Stimulated activated CD8-positive, alpha-beta memory T cell treated with anti-CD3 and anti-CD28 coated beads, Interleukin-15, amount 100 ng/mL, for 24 hours (primary cell): ENCODE measurements at places on chromosomes 11 and 22.

- DNase-seq, result no peak
Measured at GRCh38 chr11:104968355-104968855, at the start of gene CASP4. Gene CASP4, minus strand, starts transcription at chr11:104968574. Its CDS starts 49 bp downstream, at chr11:104968525.

DNA sequence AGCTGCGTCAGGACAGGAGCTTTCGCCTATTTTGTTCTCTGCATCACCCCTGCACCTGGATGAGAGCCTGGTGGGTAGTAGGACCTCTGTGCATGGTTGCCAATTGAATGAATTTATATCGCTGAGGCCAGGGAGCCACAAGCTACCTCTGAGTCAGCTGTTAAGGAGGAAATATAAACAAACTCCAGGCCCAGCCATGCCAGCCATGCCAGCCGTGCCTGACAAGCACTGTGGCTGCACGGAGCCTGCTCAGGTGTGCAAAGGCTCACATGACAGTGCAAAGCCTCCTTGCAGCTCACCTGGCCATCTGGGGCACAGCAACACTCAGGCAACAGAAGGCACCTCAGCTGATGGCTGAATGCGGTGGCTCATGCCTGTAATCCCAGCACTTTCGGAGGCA is 33.7 kb upstream of the LINC01488 start:
- no peak for DNase-seq

DNA sequence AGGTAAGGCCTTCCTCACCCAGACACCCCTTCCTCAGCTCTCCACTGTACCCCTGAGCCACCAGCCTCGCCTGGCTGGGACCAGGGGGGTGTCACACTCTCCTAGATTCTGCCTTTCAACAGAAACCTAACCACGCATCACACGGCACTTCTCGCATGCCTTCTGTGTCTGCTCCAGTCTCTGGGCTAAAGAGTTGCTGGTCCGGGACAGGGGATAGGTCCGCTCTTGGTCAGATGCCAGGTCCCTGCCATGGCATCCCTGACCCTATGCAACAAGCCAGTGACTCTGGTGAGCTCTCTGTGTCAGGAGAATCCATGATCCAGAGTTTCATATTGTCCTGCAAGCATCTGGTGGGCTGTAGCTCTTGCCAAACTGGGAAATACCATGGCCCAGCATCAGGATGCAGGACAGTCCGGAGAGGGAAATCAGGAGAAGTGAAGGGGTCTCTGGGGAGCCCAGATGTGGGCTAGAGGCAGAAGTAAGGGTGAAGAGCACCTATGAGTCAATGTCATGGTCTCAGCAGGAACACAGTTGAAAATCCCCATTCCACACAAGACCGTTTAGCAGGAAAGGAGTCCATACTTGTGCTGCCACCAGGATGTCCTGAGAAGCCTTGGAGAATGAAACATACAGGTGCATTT is 14.1 kb downstream of the IGLL5 start:
- no peak for DNase-seq

- no peak for DNase-seq
Measured at GRCh38 chr11:133946541-133947318, 10.0 kb downstream of the IGSF9B start.

- no peak for DNase-seq
Measured at GRCh38 chr11:2379466-2380174, 2.5 kb downstream of the CD81 start.

GRCh38 chr11:88814076-88814475 is 251.7 kb downstream of the GRM5 start:
- DNase-seq, result no peak

DNA sequence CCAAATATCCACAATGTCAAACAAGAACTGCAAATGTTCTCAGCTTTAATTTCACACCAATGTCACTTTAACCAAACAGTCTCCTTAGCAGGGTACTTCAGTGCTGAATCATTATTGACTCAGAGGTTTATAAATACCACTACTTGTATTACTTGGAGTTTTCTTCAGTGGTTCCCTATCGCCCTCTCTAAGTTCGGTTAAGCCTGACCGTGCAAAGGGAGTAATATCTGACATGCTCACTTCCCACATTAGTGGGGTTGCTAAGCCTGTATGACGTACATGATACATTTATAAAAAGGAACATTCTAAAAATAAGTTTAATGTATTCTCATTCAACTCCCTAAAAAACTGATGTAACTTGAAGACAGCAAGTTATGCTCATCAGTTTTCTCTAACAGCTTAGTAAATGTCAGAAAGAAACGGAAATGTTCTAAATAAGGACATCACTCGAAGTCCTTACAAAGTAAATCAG is 93.1 kb upstream of the ZC3H12C start:
- no peak for DNase-seq

DNA sequence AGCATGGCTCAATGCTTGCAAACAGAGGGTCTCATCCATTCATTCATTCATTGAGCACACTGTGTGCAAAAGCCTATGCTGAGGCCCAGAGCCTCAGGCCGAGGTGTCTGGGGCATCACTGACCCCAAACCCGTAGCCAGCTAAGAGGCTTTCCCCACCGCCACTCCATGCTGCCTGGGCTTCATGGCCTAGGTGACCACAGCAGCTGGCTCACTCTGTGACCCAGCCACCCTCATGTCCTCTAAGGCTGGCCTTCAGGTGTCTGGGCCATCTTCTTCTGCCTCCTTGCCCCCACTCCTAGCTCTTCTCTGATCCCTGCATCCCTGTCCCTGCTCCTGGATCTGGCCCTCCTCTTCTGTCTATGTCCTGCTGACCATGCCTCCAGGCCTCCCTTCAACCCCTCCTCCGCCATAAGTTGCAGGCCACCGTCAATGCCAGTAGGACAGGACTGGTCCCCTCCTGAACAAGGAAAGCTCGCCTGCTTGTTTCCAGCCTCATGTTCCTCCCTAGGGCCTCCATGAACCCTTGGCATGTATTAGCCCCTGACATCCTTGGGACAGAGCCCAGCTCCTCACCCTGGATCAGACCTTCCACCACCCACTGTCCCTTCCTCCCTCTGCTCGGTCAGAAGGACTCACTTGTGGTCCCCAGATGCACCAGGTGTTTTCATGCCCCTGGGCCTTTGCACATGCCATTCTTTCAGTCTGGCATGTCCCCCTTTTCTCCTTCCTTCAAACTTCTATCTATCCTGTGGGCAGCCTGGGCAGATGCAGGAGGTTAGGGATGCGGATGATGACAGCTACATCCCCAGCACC is 92.8 kb downstream of the MYEOV start:
- DNase-seq, result no peak

DNA sequence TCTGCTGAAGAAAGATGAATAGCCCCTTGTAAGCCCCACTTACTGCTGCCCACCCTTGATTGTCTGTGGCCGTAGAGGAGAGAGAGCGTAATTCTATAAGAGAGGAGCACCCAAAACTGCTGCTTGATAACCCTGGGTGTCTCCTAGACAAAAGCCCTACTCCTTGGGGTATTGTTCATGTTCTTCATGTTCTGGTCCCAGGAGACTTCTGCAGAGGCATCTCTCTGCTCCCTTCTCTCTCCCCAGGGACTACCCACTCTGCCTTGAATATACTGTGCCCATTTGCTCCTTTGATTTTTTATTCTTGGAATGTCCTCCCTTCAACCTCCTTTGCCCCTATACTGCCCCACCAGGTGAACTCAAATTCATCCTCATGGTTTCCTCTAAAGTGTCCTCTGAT is 417.8 kb upstream of the CADM1 start:
- DNase-seq, result no peak

DNA sequence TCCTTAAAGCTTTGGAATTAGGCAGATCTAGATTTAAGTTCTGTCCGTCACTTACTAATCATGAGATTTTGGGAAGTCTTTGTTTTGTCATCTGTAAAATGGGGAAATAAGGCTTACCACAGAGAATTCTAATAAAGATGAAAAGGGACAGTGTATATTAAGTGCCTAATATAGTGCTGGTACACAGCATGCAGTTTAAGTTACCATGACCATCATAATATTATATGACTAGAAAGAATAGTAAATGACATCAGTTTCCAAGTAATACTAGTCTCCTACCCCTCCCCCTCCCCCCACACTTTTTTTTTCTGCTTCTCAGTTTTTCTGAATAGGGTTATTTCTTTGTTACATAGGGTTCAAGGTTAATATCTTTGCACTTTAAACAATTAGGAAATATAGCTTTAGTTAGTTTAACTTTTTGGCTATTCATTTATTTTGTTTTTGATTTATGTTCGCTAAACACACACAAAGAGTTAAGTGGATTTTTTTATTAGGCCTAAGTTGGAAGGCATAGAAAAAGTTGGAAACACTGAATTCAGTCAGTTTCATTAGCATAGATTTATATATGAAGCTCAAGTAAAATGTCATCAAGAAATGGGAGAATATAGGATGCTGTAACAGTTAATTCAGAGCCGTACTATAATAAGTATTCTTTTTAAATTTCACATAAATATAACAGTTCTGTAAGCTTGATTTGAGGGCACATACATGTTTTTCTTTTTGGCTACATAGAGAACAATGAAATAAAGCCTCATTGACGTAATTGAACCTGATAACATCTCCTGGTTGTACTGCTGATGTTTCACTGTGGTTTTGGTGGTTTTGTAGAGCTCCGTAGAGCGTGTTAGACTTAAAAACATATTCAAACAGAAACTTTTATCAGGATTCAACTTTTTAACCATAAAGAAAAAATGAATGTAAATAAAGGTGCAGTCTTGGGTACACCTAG is 121.2 kb downstream of the PDE3B start:
- no peak for DNase-seq

DNA sequence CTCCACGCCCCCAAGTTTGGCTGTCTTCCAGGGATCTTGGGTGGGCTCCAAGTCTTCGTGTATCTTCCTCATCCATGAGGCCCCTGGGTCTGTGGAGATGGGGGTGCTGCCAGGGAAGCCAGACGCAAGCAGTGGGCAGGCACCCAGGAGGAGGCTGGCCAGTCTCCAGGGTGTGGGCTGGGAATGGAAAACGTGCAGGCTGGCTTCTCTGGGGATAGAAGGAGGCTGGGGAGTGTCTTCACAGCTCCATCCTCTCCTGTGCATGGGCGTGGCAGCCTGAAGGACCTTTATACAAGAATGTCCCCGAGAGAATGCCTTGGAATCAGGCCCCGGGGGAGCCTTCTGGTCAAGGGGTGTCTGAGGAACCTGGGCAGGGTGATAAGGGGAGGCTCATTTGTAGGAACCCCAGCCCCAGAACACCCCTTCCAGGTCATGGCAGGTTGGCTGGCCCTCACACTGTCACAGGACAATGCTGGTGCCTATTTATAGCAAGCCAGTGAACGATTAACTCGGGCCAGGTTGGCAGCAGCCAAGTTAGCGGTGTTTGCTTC is 14.0 kb downstream of the SGSM1 start:
- no peak for DNase-seq

DNA sequence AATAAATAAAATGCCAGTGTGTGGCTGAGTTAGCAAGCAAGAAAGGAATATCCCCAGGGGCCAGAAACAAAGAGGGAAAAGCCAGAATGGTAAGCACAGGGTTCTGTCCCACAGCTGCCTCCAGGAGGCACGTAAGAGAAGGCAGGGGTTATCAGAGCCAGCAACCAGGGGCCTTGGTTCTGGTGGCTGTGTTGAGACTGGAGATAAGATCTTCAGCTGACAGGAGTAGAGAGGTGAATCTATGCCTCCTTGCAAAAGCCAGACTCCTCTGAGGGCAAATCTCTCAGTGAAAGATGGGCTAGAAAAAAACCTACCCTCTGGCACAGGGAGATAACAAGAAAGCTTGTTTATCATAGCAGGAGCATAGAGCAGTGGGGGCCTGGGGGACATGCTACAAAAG is 29.8 kb upstream of the NFAM1 start:
- no peak for DNase-seq

GRCh38 chr22:34588871-34589545 is 476.9 kb upstream of the ISX start:
- DNase-seq, result no peak

DNA sequence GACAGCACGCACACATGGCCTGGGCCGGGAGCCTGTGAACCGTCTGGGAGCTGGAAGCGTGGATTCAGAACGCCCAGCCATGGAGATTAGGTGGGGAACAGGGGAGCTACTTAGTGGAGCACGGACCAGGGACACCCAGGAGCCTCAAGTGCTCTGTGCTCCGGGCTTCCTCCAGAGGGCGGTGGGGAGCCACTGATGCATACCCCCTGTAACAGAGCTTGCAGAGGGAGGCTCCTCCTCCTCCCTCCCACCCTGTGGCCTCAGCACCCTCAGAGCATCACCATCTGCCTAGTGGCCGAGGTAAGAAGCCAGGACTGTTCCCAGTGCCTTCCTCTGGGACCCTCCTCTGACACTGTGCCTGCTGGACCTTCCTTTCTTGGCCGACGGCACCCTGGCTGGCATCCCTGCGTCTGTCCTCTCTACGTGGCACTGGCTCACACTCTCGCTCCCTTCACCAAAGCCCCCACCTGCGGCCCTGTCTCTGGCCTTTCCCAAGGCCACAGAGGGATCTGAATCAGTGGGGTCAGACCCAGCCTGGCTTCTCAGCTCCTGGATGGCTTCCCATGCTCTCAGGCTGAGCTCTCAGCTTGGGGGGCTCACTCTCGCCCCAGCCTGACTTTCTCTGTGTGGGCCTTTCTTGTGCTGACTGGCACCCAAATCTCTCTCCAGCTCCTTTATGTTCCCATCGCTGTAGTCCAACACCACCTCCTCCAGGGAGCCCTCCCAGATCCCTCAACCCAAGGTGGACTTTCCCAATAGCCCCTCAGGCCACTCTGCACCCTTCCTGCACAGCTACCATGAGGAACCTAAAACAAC is 780.9 kb downstream of the BRD1 start:
- no peak for DNase-seq

GRCh38 chr11:26579683-26580082 is 7.6 kb upstream of the MUC15 start:
- no peak for DNase-seq

- no peak for DNase-seq
Measured at GRCh38 chr11:112268406-112268805, 7.7 kb upstream of the PLET1 start.

GRCh38 chr11:26702406-26702805 is 19.5 kb downstream of the SLC5A12 start:
- DNase-seq, result no peak

GRCh38 chr11:75073459-75074190 is 23.1 kb downstream of the OR2AT4 start:
- DNase-seq, result no peak
